Uterine smooth muscle cell (primary cell): ENCODE measurements at places on chromosomes 4 and X. TPM values are rescaled to one million over a fixed set of nuclear protein-coding genes. Genes with fewer than 3 reads are reported as not detected.

Gene GEMIN8
- 18.0 TPM in 2 replicates for total RNA-seq

Gene HS6ST2
- 0.25 and 0.44 TPM in 2 replicates for total RNA-seq

Gene TLR6
- total RNA-seq = 3.0 and 4.4 TPM in 2 replicates

Gene PLXNA3
- 19.2 and 26.2 TPM in 2 replicates for total RNA-seq

Gene AADAT
- 4.5 and 4.6 TPM in 2 replicates for total RNA-seq

Gene UGT2B7
- not detected in 2 replicates for total RNA-seq

Gene TMEM156
- 3.5 and 10.8 TPM in 2 replicates for total RNA-seq

Gene BEX1
- total RNA-seq = 3.1 and 4.4 TPM in 2 replicates

Gene SMIM31
- not detected in 2 replicates for total RNA-seq

Gene SPANXN3
- total RNA-seq = not detected in 2 replicates

Gene GRSF1
- total RNA-seq = 93.5 and 97.6 TPM in 2 replicates

Gene SHROOM4
- 0.55 and 0.62 TPM in 2 replicates for total RNA-seq

Gene TRAM1L1
- total RNA-seq = 3.2 and 4.6 TPM in 2 replicates

Gene SPANXD
- not detected in 2 replicates for total RNA-seq

Gene STAP1
- total RNA-seq = not detected in 2 replicates

Gene GBA3
- under 0.01 TPM in 1 of 2 replicates, not detected in the other for total RNA-seq

Gene MTCP1
- 1.3 and 4.0 TPM in 2 replicates for total RNA-seq

Gene BEX2
- 2.1 and 5.6 TPM in 2 replicates for total RNA-seq

Gene HGFAC
- 0.11 TPM in 1 of 2 replicates, not detected in the other for total RNA-seq

Gene NLRP2B
- not detected in 2 replicates for total RNA-seq

Gene HSD17B13
- total RNA-seq = 0.22 and 0.37 TPM in 2 replicates

Gene VEGFC
- total RNA-seq = 45.3 and 48.4 TPM in 2 replicates

Gene CCDC158
- total RNA-seq = 0.11 and 0.37 TPM in 2 replicates

Gene UGT2B11
- total RNA-seq = not detected in 2 replicates

Gene PDLIM3
- total RNA-seq = 5.2 and 9.3 TPM in 2 replicates

Gene ADRA2C
- 1.2 and 1.5 TPM in 2 replicates for total RNA-seq

Gene BBS12
- total RNA-seq = 4.6 and 7.2 TPM in 2 replicates

Gene SMIM10L2A
- 0.11 and 0.50 TPM in 2 replicates for total RNA-seq

Gene RPS6KA6
- 14.6 and 17.0 TPM in 2 replicates for total RNA-seq

Gene ZNF185
- 4.3 and 4.5 TPM in 2 replicates for total RNA-seq

Gene CLCN4
- total RNA-seq = 0.62 and 0.77 TPM in 2 replicates

Gene RRH
- total RNA-seq = 0.22 TPM in 1 of 2 replicates, not detected in the other

Gene KIF4A
- 10.9 and 35.3 TPM in 2 replicates for total RNA-seq

Gene TBCK
- total RNA-seq = 31.2 and 62.7 TPM in 2 replicates

Gene APLN
- 0.12 and 0.33 TPM in 2 replicates for total RNA-seq

Gene PNMA6F
- not detected in 2 replicates for total RNA-seq

Gene ITGB1BP2
- total RNA-seq = 1.00 and 1.2 TPM in 2 replicates

Gene DAPP1
- not detected in 2 replicates for total RNA-seq

Gene TCEAL3
- total RNA-seq = 12.4 and 23.6 TPM in 2 replicates

Gene CD38
- total RNA-seq = not detected in 2 replicates

Gene PCDH18
- 82.2 and 116 TPM in 2 replicates for total RNA-seq

Gene POLN
- 1.4 and 2.9 TPM in 2 replicates for total RNA-seq

Gene EOLA2
- total RNA-seq = 17.5 and 21.7 TPM in 2 replicates

Gene EDA2R
- 12.6 and 17.9 TPM in 2 replicates for total RNA-seq

Gene SRPK3
- total RNA-seq = 0.44 and 1.7 TPM in 2 replicates

Gene RHOXF2
- not detected in 2 replicates for total RNA-seq

Gene PDE6B
- total RNA-seq = 0.22 and 1.1 TPM in 2 replicates

Gene SERTM2
- total RNA-seq = 1.9 TPM in 2 replicates

Gene RBM10
- total RNA-seq = 61.2 and 69.6 TPM in 2 replicates

Gene CCDC120
- 0.11 and 0.37 TPM in 2 replicates for total RNA-seq

Gene FGFBP2
- total RNA-seq = not detected in 2 replicates

Gene SNX12
- total RNA-seq = 55.7 and 57.2 TPM in 2 replicates

Gene COL4A6
- 3.8 and 4.1 TPM in 2 replicates for total RNA-seq
